ENCODE measurements at places on chromosomes 16 and 17. TPM values are rescaled to one million over a fixed set of nuclear protein-coding genes. Genes with fewer than 3 reads are reported as not detected.

DNA sequence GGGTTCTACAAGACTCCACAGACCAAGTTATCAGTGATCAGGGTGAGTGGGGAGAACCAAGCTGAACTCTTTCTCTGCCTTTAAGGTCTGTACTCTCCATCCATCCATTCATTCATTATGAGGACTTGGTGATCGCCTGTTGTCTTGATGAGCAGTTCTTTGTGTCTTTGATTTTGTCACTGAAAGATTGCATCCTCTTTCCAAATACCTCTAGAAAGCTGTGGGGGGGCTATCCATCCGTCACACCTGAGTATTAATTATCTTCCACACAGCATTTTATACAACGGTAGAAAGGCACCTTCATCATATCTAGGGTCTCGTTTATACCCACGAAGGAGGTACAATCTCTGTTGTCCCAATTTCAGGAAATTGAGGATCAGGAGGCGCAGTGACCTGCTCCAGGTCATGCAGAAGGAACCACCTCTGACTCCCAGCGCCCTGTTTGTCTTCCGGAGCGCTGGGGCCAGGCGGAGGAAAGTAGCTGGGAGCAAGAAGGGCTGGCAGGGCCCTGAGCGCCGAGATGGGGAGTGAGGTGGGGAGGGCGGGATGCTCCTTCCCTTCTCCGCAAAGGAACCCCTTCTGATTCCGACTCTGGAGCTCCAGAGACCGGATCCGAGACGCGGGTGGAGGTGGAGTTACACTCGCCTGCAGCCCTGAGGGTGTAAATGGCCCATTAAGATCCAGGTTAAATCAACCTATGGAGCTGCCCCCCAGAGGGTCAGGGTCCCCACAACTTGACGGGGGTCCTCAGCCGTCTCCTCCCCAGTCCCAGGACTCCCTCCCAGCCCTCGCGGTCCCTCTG lies 605 bp upstream of the ABAT start:
- no peaks in the 10 kb centered on the region for H3K27me3 ChIP-seq
- H3K36me3 ChIP-seq: no peaks in the 10 kb centered on the region
- no peak for DNase-seq
- no peak overlapping the region for H3K27ac ChIP-seq
- peaks cover 10% of the 10 kb centered on the region for H3K4me1 ChIP-seq

KRTAP9-9 gene
- total RNA-seq: not detected

DNA sequence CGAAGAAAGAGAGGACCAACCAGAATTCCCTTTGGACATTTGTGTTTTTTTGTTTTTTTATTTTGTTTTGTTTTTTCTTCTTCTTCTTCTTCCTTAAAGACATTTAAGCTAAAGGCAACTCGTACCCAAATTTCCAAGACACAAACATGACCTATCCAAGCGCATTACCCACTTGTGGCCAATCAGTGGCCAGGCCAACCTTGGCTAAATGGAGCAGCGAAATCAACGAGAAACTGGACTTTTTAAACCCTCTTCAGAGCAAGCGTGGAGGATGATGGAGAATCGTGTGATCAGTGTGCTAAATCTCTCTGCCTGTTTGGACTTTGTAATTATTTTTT lies 3.6 kb downstream of the SOX9 start:
- no peaks in the 10 kb centered on the region for H3K36me3 ChIP-seq
- H3K27ac ChIP-seq: no peak overlapping the region

- H3K27me3 ChIP-seq: no peaks in the 10 kb centered on the region
- no peaks in the 10 kb centered on the region for H3K36me3 ChIP-seq
- H3K4me1 ChIP-seq: no peaks in the 10 kb centered on the region
Observed at GRCh38 chr17:27206447-27206846, 87.5 kb upstream of the WSB1 start.

GCGR gene
- total RNA-seq: 1.3 TPM

Data from testis (tissue), 5 donors.